ENCODE measurements at places on chromosomes 7 and 10. TPM values are rescaled to one million over a fixed set of nuclear protein-coding genes. Genes with fewer than 3 reads are reported as not detected.

Gene CALML5
- not detected for total RNA-seq

Gene DNAH11
- 0.51 TPM for total RNA-seq

Gene ABCB1
- total RNA-seq, result 1.3 TPM

Gene ZMIZ1
- total RNA-seq, result 61.5 TPM

Gene CRHR2
- 0.60 TPM for total RNA-seq

Measured in posterior vena cava (tissue), 2 donors.